Activated CD4-positive, CD25-positive, alpha-beta regulatory T cell (primary cell): ENCODE measurements at places on chromosomes 12 and 14.

DNA sequence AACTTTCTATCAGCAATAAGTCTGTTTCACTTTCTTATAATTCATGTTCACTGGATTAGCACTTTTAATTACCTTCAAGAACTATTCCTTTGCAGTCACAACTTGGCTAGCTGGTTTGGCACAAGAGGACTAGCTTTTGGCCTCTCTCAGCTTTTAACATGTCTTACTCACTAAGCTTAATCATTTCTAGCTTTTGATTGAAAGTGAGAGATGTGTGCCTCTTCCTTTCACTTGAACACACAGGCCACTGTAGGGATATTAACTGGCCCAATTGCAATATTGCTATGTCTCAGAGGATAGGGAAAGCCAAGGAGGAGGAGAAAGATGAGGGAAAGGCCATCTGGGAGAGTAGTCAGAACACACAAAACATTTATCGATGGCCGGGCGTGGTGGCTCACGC is 92.7 kb downstream of the PRICKLE1 start:
- no peak for DNase-seq

DNA sequence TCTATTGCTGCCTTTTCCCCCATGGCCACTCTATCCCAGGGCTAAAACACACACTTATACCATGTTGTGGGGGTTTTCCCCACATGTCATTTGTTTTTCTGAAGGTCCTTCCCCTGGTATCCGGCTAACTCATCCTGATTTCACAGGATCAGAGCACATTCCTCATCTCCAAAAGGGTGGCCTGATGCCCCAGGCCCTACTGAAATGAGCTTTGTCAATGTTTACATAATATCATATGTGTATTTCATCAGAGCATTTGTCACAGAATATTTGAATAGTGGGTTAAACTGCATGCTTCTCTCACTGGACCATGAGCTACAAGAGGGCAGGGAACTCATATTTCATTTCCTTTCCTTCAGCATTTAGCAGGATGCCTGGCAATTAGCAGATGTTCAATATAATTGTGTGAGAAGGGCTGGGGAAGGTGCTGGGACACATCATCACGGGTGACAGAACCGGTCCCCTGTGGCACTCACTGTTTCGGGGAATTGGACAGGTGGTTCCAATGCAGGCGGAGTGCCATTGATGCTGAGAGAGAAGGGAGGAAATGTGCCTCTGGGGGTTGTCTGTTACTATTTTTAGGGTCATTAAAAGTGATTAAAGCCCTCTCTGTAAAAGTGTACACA is 26.8 kb downstream of the EMP1 start:
- DNase-seq, result no peak

GRCh38 chr12:66482351-66483203 is 180.3 kb downstream of the HELB start:
- no peak for DNase-seq

DNA sequence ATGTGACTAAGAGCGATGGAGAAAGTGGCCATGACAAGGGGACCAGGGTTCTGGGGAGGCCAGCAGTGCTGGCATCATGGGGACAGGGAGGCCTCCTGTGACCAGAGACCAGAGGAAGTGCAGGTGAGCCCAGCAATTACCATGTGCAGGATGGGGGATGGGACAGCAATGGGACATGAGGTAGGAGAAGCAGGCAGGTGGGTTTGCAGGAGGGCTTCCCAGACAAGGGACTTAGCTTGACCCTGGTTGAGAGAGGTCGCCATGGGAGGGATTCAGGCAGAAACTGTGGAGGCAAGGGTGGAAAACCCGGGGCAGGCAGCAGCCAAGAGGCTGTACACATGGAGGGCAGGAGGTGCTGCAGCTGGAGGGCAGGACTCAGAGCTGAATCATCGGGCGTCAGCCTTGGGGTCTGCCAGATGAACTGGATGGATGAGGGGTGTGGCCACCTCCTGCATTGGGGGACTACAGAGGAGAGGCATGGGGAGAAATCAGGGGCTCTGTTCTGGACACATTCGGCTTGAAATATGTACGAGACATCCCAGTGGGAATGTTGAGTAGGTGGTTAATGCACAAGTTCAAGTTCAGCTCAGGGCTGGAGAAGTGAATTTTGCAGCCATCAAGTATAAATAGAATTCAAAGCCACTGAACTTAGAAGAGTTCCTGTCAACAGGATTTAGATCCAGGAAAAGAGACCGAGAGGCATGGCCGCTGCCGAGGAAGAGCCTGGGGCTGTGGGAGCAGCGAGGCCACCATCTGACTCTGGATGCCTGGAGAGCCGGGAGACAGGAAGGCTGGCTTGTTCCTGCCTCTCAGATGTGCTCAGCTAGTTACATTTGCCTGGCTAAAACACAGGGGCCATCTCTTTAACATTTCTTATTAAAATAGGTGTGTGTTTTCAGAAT is 36.6 kb downstream of the SFSWAP start:
- DNase-seq, result no peak

- DNase-seq, result no peak
Observed at GRCh38 chr12:76014007-76014406, 17.6 kb downstream of the PHLDA1 start.

DNA sequence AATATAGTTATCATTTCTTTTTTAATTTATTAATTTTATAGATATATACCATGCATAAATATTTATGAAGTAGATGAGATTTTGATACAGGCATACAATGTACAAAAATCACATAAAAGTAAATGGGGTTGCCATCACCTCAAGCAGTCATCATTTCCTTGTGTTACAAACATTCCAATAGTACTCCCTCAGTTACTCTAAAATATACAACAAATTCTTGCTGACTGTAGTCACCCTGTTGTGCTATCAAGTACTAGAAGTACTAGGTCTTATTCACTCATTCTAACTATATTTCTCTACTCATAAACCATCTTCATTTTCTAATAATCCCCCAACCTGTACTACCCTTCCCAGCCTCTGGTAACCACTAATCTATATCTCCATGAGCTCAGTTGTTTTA is 432.6 kb upstream of the SYT1 start:
- DNase-seq, result no peak

- DNase-seq, result no peak
Observed at GRCh38 chr12:50689437-50689836, 74.5 kb upstream of the ATF1 start.

DNA sequence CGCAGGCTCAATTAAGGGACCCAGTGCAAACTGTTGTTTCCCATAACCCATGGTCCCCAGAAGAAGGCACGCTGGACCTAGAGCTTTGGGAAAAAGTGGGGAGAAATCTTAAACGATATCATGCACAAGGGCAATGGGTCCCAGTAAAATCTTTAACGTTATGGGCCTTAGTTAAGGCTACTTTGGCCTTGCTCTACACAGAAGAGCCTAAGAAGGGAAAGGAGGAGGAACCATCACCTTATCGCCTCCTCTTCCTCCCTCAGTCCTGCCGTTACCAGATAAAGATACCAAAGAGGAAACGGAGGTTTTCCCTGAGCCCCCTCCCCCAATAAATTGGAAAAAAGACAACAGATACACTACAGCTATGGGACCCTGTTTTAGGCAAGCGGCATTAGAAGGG is 116.9 kb downstream of the PPHLN1 start:
- DNase-seq, result no peak

GRCh38 chr12:45674181-45674977 is 55.1 kb upstream of the ARID2 start:
- no peak for DNase-seq
